ENCODE measurements at places on chromosomes 6 and 20.
A peak's percentile ranks its signal among the peaks of the same experiment; 100 is the strongest.

DNA sequence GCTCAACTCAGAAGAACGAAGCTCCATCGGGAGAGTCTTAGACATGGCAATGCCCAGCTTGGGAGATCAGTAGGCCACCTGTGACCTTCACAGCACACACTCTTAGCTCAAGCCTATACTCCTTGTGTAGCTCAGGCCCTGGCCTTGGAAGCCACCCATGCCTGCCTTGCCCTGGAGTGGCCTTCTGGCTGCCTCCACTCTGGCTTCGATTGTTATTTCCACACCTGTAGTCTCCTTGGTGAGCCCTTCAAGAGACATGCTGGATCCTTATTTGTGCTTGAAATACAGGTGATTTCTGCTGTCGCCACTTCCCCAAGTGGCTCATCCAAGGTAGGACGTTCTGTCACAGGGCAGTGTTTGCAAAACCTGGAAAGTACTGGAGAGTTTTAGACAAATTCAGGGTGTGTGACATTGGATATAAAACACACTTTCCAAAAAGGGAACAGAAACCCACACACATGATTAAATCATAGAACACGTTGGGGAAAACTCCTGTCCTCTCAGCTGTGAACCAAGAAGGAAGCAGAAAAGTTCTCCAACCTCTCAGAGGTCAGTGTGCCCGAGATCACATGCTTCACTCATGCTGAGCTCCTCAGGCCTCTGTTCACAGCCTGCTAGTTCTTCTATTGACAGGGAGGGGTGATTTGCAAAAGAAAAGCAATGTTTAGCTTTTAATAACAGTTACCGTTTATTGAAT, 391.8 kb downstream of the CDC5L start:
- no peak for DNase-seq

DNA sequence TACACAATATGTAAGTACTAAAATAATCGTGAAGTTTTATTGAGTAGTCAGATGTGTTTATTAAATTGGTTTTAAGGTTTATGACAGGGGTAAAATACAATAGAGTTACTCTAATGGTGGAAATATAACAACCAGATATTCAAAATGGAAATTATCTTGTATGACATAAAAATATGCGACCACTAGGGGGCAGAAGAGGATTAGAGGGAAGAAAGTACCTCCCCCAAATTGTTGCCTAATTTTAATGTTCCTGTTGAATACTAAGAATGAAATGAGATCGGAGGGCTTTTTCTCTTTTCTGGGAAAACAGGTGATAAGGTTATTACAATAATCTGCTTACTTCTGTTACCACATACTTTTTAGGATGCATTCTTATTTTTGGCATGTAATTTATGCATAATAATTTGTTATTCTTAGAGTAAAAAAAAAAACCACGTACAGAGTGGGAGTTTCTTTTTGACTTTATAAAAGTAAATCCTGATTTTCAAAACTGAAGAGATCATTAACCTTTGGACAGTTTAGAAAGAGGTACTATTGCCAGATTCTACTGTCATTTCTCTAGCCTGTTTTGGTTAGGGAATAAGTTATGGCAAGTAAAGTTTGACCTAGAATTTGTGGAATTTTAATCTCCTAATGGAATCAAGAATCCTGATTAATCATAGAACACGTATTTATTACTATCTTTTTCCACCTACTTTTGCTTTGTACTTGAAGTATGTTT, 159.2 kb downstream of the CD109 start:
- DNase-seq, result peak; percentile 55

DNA sequence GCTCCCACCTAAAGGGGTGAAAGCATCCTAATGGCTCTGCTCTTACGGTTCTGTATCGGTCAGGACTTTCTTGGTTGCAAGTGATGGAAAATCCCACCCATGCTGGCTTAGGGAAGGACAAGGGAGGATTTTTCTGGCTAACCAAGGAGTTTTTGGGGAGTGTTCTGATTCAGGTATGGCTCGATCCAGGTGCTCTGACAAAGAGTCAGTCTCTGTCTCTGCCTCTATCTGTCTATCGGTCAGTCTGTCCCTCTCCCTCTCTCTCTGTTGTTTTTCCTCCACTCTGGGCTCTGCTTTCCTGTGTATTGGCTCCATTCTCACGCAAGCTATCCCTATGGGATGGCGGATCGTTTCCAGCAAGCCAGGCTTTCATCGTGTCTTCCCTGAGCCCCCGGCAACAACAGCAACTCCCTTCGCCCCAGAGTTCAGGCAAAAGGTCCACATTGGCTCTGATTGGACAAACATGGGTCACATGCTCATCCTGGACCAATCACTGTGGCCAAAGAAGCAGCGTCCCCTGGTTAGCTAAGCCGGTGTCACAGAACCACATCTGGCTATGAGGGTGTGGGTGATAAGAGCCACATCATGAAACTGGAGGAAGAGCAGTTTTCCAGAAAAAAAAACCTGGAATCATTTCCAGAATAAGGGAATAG, 160.3 kb downstream of the BMP7 start:
- no peak for DNase-seq

GRCh38 chr6:55758156-55758937, 117.0 kb downstream of the BMP5 start:
- DNase-seq, result no peak

DNA sequence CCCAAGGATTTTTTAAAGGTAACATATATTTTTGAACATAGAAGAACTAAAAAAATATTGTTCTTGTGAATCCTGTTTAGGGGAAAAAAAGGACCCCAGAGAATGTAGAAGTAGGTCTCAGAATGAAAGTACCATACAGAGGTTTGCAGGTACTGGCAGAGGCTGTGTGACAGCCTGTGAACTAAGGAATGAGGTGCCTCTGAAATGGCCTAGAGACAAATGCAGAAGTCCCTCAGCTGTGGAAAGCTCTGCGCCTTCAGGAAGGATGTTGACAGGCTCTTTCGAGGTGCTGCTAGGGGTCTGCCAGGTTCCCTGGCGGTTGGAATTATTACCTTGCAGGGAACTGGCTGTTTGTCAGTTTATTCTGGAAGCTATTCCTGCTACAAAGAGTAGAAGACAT, 8.6 kb upstream of the TUBB2B start:
- no peak for DNase-seq

DNA sequence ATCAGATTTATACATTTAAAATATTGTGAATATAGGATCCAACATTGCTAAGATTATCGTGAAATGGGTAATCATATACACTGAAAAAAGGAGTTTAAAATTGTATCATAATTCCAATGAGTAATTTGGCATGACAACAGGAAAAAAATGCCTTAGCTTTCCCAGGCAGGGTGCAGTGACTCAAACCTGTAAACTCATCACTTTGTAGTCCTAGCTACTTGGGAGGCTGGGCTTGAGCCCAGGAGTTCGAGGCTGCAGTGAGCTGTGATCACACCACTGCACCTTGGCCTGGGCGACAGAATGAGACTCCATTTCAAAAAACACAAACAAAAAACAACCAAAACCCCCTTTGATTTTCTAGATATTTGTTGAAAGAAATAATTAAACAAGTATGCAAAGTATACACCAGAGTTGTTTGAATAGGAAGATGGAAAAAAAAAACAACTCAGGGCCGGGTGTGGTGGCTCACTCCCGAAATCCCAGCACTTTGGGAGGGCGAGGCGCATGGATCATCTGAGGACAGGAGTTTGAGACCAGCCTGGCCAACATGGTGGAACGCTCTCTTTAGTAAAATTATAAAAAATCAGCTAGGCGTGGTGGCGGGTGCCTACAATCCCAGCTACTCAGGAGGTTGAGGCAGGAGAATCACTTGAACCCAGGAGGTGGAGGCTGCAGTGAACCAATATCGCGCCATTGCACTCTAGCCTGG, 98.7 kb downstream of the TRERF1 start:
- no peak for DNase-seq

DNA sequence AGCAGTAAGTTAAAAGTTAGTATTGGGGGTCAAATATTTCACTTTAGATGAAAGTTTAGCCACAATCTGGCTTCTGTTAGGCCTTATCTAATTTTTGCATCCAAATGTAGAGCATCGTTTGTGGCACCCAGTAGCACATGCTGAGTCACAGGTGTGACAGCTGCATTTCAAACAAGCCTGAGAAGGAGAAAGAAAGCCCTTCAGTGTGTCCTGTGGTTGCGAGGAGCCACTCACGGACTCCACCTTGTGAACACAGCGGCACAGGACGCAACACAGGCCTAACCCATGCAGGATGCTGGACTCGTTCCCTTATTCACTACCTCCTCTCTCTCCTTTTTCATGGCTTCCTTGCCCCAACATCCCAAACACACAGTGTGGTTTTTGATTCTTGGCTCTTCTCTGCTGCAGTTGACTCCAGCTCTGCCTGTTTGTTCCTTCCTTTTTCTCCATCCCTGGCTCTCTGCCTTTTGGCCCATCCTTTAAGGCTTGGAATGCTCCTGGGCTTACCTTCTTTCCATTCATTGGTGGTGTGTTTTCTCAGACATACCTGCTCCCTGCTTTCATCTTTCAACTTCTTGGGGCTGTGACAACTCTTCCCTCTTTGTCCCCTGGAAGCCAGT, 124.2 kb downstream of the SLC16A10 start:
- no peak for DNase-seq

DNA sequence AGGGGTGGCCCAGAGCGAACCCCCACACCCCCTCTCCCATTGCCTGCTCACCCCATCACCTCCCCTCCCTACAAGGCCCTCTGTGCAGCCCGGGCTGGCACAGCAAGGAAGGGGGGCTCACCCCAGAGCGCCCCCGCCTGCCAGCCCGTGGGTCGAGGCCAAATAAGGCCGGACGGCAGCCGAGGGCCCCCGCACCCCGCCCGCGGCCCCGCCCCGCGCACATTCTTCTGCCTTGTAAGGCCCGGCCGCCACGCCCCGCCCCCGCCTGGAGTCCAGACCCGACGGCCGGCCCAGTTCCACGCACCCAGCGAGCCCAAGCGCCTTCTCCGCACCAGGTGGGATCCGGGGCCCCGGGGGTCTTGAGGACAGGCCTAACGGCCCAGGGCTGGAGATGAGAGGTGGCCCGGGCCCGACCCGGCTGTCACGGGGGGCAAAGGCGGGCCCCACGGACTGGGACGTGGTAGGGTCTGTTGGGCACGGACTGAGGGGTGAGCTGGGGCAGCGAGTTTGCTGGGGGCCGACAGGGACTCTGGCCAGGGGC, at the start of gene MYL9:
Gene MYL9 (plus strand): TSS at position 293 of the 541 bp plus-strand sequence. CDS start 3,366 bp downstream, outside the sequence.
- no peak for DNase-seq

- no peak for DNase-seq
Observed at GRCh38 chr20:38579219-38579910, 1.6 kb upstream of the ADIG start.

DNA sequence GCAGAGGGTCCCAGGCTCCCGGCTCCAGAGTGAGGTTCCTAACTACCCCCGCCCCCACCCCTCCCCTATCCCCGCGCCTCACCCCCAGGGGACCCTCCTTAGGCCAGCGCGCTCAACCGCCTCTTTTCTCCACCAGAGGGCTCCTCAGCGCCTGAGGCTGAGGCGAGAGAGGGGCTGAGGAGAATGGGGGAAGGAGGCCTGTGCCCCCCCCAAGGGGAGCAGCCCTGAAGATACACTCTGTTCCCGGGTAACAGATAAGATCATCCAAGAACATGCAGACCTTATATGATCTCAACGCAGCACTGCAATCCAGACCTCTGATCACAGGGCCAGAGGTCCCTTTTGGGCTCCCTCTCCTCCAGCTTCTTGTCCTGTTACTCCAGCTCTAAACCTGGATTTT, 43.3 kb upstream of the MRPS10 start:
- peak; percentile 36 for DNase-seq

- no peak for DNase-seq
Observed at GRCh38 chr20:38828514-38829295, 23.2 kb downstream of the PPP1R16B start.

GRCh38 chr6:139030228-139030963, 1.9 kb downstream of the ABRACL start:
- no peak for DNase-seq

GRCh38 chr20:42492290-42492689, 697.4 kb downstream of the PTPRT start:
- DNase-seq, result no peak

DNA sequence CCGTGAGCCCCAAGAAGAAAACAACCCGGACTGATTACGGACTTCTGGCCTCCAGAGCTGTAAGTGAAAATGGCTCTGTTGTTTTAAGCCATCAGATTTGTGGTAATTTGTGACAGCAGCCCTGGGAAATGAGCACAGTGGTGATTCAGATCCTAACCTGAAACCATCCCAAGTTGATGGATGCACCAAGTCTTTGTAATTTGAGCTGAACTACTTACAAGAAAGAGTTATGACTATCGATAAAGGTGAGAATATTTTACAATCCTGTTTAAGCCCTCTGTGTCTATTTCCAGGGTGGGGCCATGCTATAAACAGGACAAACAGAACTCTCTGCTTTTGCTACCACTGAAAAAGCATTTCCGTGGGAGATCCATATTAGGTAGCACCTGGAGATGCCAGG, 19.1 kb upstream of the RIN2 start:
- DNase-seq, result no peak

- no peak for DNase-seq
Observed at GRCh38 chr6:72826744-72827438, 205.0 kb downstream of the KCNQ5 start.
